ENCODE measurements at places on chromosomes 2 and 18.
A peak's percentile ranks its signal among the peaks of the same experiment; 100 is the strongest.

- DNase-seq: no peak
Measured at GRCh38 chr2:133843091-133843490, 274.8 kb upstream of the NCKAP5 start.

GRCh38 chr2:1743396-1744150 is 742 bp downstream of the PXDN start:
- DNase-seq: no peak

DNA sequence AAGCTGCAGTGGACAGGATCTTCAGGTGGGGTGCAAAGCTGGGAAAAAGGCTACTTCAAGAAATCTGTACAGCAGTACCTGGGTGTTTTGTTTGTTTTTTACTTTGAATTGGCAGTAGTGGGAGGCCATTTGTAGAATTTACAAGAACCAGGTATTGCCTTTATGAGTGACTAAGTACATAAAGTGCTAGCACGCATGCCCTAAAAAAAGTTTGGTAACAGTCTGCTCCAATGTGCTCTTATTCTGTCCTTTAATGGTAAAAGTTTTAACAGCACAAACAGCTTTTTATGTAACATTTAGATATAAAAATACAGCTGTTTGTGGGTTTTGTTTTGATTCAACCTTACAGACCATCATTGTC is 17.2 kb downstream of the REV1 start:
- DNase-seq: no peak

DNA sequence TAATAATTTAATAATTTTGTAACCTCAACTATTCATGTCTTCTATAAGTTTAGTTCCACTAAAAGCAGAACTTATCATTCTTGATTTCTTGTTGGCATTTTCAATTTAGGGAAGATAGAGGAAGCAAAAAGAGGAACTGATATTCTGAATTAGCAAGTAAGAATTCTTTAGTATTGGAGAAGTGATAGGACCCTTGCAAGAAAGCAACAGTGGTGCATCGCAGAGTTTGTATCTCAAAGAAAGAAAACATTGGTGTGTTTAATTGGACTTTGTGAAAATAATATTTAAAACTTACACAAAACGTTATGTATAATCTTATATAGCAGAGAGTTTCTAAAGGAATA is 36.5 kb upstream of the TNFRSF11A start:
- DNase-seq: no peak

DNA sequence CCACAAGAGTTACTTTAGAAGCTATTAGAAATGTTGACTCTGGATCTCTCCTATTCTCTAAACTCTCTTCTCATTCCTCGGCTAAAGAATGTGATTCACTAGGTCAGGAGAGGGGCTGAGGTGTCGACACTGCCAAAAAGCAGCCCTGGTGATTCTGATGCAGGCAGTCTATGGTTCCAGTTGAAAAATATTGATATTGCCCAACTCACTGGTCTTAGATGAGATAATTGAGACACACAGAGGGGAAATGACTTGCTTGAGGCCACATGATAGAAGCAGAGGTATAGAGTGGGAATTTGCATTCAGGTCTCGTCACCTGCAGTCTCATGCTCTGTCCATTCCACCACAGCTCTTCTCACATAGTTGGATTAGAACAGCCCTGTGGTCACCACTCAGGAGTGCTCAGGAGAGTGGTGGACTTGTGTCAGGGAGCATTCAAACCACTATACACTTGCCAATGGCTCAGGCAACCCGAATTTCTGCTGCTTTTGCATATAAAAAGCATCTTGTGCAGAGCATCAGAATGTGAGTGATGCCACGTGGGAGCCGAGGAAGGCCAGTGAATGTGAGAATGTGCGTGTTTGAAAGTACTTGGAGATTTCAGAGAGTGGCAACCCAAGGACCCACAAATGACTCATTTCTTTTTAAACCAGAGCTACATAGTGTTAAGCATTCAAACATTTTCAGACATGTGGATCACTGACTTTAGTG is 65.1 kb upstream of the CTLA4 start:
- no peak for DNase-seq

DNA sequence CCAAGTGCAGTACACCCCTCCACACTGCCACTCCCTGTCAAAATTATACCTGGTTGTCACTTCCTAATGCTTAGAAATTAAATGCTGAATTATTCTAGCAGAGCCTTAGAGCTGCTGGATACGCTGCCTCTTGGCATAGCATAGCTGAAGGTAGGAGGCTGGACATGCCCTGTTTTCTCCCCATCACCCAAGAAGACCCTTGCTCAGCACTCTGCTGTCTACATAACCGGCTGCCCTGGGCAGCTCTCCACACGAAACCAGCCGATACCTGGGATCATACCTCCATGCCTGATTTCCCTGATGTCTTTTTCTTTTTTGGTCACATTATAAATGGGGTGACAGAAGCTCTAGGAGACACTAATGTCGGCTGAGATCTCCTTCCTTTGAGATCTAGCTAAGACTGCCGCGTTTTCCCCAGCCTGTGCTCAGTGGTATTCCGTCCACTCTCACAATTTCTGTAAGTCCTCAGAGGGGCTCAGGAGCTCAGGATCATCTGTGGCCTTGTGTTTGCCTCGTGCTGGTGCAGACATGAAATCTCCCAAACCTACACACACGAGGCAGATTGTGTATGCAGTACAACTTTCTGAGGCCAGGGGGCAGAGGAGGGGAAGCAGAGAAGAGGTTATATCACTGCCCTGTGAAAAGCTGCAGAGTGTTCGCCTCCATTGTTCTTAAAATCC is 13.5 kb upstream of the ZAP70 start:
- no peak for DNase-seq

GRCh38 chr2:45724335-45724734 is 72.9 kb downstream of the PRKCE start:
- DNase-seq: no peak

DNA sequence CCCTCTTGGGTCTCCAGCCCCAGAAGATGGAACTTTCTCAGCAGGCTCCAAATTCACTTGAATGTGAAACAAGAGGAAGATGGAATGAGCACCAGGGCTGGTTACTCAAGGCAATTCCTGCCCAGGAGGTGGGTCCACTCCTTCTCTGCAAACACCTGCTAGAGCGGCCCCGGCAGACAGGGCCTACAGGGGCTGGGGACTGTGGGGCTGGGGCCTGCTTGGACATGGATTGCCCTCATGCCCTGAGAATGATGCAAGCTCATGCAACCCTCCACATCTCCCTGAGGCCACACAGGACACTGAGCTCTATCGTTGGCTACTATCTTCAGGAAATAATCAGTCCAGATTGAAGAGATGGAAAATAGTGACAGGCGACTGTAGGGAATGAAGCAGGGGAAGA is 39.1 kb downstream of the TFCP2L1 start:
- peak; percentile 41 for DNase-seq

DNA sequence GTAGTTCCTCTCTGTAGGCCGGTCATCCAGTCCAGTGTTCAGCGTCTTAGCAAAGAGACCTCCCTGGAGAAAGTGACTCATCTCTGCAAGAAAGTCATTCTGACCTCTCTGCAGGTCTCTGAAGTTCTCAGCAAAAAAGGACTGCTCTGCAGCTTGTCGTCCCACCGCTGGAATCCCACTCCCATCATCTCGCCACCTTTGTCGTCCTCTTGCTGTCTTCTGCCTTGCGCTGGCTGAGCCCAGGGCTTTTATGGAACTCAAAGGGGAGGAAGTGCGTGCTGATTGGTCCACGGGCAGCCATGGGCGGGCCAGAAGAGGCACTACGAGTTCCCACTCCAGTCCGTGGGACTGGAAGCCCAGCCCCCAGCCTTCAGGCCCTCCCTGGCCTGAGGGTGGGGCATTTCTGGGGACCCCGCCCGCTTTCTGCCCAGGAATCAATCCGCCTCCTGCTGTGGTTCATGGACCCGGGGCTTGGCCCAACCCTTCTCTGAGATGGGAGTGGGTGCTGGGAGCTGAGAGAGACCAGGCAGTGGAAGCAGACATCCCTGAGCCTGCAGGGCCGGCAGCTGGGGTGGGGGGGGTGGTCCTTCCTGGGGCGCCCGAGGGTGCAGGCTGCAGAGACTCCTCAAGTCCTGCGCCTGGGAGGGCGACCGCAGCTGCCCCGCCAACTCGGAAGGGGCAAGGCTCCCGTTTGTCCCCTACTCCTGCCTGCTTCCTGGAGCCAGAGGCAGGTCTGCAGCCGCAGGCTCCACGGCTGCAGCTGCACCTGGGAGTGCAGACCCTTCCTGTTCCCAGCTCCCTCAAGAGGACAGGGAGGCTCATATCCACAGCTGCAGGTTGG is 660.7 kb upstream of the RAB6C start:
- DNase-seq: no peak

- no peak for DNase-seq
Measured at GRCh38 chr2:227759411-227760118, 13.9 kb downstream of the SCYGR8 start.

- DNase-seq: no peak
Measured at GRCh38 chr2:57881998-57882888, 164.4 kb upstream of the VRK2 start.

DNA sequence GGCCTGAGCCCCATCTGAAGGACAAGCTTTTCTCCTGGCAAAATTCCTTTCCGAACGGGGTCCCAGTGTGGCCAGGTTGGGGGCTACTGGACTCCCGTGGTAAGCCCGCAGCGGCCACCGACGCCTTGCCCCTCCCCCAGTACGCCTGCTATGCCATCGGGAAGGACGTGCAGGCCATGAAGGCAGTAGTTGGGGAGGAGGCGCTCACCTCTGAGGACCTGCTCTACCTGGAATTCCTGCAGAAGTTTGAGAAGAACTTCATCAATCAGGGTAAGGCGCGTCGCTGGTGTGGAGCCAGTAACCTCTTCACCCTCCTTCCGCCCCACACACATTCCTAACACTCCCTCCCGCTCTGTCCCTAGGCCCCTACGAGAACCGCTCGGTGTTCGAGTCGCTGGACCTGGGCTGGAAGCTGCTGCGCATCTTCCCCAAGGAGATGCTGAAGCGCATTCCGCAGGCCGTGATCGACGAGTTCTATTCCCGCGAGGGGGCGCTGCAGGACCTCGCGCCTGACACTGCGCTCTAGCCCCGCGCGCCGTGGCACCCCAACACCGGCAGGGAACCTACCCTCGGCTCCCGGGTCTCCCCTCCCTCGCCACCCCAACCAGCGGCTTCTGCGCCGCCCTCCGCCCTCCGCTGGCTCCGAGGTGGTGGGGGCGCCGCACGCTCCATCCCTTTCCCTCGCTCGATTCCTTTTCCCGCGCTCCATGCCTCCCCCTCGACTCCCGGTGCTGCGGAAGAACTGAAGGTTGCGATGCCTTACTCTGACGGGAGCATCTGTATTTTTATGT is 13.6 kb upstream of the ANKRD53 start:
- peak; percentile 58 for DNase-seq

GRCh38 chr18:10591896-10592295 is 66.1 kb downstream of the NAPG start:
- no peak for DNase-seq

GRCh38 chr2:85385746-85386145 is 24.4 kb downstream of the CAPG start:
- no peak for DNase-seq

GRCh38 chr18:48330016-48330991 is 78.9 kb downstream of the ZBTB7C start:
- DNase-seq: no peak

DNA sequence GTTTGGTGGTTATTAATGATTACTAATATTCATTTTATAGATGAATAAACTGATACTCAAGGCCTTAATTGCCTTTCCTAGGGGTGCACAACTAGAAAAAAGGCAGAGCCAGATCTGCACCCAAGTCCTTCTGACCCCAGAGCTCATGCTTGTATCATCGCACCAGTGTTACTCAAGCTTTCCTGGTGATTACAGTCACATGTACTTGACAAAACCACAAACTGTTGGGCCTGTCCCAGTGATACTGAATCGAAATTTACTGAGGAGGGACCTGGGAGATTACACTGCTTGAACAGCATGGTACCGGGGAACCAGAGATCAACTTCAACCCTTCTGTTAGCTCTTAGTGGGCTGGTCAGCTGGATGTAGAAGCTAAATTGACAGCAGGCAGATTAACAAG is 33.7 kb downstream of the FASTKD2 start:
- no peak for DNase-seq

GRCh38 chr2:105686588-105686987 is 58.1 kb upstream of the NCK2 start:
- no peak for DNase-seq

DNA sequence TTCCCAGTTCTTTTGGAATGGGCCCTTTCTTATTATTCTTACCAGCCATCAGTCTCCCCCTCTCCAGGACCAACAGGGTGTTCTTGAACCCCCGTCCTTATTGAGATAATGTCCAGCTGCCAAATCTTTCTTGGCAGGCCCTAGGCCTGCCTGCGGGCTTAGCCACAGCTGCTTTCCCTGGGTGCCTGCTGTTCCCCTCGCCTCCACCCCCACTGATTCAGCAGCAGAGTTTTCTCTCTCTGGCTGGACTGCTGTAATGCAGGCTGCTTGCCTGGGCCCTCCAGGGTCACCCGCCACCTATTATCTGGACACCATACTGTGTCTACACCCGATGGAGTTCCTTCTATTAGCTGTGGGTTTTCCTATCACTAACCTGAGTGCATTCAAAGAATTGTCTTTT is 395.4 kb upstream of the ATP5MC3 start:
- DNase-seq: no peak

GRCh38 chr2:121479882-121480522 is 50.7 kb upstream of the RNU4ATAC start:
- no peak for DNase-seq

- no peak for DNase-seq
Measured at GRCh38 chr2:201806442-201807170, at the start of gene CDK15. Gene CDK15, plus strand, starts transcription at chr2:201806537. Its CDS starts 128 bp downstream, at chr2:201806665.

- DNase-seq: no peak
Measured at GRCh38 chr2:236857246-236857645, 228.4 kb upstream of the COPS8 start.

- DNase-seq: no peak
Measured at GRCh38 chr2:84383271-84383670, 75.8 kb downstream of the SUCLG1 start.

DNA sequence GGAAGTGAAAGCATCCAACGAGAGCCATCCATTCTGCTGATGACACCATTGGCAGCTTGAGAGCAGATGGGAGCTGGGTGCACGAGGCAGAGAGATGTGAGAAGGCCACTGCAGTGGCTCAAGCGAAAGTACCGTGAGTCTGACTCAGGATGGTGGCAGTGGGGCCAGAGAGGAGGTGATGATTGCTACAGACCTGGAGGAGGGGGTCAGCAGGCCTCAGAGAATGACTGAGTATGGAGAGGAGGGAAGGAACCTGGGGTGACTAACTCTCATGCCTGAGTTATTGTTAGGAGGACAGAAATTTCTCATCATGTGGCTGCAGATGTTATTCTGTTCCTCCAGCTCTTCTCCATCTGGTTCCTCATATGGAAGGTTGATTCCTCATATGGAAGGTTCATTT is 8.8 kb upstream of the ZBTB7C start:
- DNase-seq: no peak

DNA sequence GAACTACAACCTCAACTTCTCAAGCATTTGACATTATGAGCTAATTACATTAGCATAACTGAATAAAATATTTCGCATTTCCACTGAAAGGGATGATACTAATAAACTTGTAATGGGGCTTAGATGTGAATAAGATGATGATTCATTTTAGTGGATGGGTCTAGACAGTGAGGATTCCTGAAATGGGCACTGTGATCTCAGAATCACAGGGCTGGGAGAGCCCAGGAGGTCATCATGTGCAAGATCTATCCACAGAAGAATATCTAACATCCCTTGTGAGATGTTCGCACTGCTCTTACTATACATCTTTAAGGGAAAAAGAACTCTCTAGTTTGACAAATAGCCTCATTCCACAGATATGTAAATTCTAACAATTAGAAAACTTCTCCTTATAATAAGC is 245.7 kb downstream of the DYM start:
- no peak for DNase-seq

GRCh38 chr18:8341481-8342230 is 267.6 kb upstream of the RAB12 start:
- DNase-seq: no peak

GRCh38 chr2:37583402-37583801 is 88.0 kb downstream of the CDC42EP3 start:
- DNase-seq: no peak
